ENCODE measurements at places on chromosomes 5 and 9. TPM values are rescaled to one million over a fixed set of nuclear protein-coding genes. Genes with fewer than 3 reads are reported as not detected.

GRCh38 chr9:117868594-117868993 is 164.4 kb downstream of the TLR4 start:
- no peak for DNase-seq
- H3K4me1 ChIP-seq, result no peaks in the 10 kb centered on the region
- H3K4me3 ChIP-seq, result no peak overlapping the region
- H3K27me3 ChIP-seq, result peaks cover 6% of the 10 kb centered on the region

Gene ZNF367
- polyA plus RNA-seq, result not detected

GRCh38 chr5:72661405-72661804 is 154.2 kb upstream of the ZNF366 start:
- no peak for DNase-seq
- no peak overlapping the region for H3K27ac ChIP-seq
- no peaks in the 10 kb centered on the region for H3K4me1 ChIP-seq
- H3K36me3 ChIP-seq, result no peaks in the 10 kb centered on the region
- H3K4me3 ChIP-seq, result no peak overlapping the region

Gene OMD
- polyA plus RNA-seq, result not detected

Gene TAS2R1
- not detected for polyA plus RNA-seq

DNA sequence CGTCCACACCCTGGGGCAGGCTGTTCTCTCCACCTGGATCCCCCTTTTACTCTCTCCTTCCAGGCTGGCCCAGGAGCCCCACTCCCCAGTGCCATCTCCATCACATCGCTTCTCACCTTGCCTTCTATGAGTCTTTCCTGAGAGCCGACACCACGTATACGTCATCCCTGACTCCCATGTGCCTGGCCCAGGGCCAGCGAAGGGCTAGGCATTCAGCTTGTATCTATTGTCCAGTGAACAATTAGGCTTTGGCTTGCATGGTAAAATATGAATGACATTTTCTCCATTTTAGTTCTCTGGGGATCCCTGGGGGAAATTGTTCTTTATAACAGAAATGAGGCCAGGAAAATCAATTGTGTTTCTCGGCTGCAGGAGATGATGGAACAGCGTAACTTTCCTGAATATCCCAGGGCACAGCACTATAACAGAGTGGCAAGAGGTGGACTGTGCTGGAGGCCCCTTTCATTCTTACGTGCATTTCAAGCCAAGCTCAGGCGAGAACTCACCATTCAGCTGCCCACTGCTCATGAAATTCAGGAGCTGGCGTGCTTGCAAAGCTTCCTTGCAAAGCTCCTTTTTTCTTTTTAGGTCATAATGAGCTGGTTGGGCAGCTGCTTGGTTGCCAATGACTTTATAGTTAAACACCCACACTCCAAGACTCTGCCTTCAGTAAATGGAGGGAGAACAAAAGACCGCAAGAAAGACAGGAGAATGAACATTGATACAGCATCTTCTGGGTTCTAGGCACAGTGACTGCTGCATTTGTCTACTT is 37.7 kb downstream of the NSG2 start:
- H3K36me3 ChIP-seq, result no peaks in the 10 kb centered on the region
- H3K4me1 ChIP-seq, result no peaks in the 10 kb centered on the region
- H3K27me3 ChIP-seq, result no peaks in the 10 kb centered on the region
- DNase-seq, result no peak

Measured in CD14-positive monocyte (primary cell).